Epithelial cell of proximal tubule (primary cell): ENCODE measurements at places on chromosomes 3 and 15.
A peak's percentile ranks its signal among the peaks of the same experiment; 100 is the strongest.

- no peak for DNase-seq
Measured at GRCh38 chr3:31495971-31496665, 36.6 kb upstream of the STT3B start.

DNA sequence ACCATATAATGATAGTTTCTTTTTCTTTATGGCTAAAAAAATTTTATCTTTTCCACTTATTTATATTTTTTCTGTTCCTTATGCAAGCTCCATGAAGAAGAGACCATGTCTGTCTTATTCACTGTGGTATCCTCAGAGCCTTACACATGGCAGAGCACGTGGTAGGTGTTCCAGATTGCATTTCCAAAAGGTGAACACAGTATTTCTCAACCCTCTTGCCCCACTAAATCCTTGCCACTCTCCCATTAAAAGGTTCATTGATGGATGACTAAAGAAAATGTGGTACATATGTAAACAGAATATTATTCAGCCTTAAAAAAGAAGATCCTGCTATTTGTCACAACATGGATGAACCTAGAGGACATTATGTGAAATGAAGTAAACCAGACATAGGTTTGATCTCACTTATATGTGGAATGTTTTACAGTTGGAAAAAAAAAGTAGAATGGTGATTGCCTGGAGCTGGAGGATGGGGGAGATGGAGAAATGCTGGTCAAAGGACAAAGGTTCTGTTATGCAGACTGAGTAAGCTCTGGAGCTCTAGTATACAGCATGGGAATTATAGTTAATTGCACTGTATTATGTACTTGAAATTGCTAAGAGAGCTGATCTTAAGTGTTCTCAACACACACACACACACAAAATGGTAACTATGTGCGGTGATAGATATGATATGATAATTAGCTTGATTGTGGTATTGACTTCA, 266.7 kb downstream of the CNTN3 start:
- DNase-seq: no peak

- DNase-seq: no peak
Measured at GRCh38 chr3:149512073-149512782, 37.7 kb downstream of the TM4SF4 start.

DNA sequence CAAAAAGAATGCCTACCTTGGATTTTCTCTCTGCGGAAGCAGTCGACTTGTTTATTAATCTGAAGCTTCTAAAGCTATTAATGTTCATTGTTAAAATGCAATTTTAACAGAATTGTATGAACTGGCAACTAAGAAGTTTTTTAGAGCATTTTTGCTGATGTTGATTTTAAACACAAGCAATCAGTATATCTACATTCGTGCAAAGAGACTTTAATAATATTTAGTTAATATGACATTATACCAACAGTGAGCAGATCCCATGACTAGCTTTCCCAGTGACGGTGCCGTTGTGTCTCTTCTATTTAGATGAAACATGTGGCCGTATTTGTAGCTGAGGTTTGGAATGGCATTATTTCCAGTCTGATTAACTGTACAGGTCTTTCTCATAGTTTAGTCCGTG, 88.0 kb downstream of the PEX5L start:
- DNase-seq: no peak

DNA sequence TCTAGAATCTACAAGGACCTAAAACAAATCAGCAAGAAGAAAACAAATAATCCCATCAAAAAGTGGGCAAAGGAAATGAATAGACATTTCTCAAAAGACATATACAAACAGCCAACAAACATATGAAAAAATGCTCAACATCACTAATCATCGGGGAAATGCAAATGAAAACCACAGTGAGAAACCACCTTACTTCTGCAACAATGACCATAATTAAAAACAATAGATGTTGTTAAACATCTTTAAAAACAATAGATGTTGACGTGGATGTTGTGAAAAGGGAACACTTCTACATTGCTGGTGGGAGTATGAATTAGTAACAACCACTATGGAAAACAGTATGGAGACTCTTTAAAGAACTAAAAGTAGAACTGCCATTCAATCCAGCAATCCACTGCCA, 96.2 kb downstream of the CBLB start:
- DNase-seq: no peak

- DNase-seq: no peak
Measured at GRCh38 chr15:24746094-24746493, 70.5 kb downstream of the NPAP1 start.

DNA sequence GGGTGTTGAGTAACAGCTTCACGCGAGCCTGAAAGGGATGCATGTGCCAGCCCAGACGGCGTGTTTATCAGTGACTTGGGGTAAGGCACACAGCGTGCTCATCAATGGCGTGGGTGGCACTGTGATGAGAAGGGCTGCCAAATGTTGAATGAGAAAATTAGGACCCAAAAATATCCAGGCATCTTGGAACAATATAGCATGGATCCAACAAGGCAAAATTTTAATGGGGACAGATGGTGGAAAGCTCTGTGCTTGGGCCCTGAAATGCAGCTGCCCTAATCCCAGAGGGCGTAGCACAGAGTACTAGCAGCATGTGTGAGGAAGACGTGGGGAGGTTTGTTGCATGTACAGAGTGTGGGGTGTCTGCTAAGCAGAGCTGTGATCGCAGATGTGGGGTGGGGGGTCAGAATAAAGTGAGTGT, 48.9 kb downstream of the SSUH2 start:
- no peak for DNase-seq

- no peak for DNase-seq
Measured at GRCh38 chr15:101064795-101065569, 145.8 kb downstream of the LRRK1 start.

- no peak for DNase-seq
Measured at GRCh38 chr15:65275728-65276126, 11.0 kb downstream of the PARP16 start.

- peak; percentile 87 for DNase-seq
Measured at GRCh38 chr15:44034334-44034733, 160.7 kb downstream of the FRMD5 start.

DNA sequence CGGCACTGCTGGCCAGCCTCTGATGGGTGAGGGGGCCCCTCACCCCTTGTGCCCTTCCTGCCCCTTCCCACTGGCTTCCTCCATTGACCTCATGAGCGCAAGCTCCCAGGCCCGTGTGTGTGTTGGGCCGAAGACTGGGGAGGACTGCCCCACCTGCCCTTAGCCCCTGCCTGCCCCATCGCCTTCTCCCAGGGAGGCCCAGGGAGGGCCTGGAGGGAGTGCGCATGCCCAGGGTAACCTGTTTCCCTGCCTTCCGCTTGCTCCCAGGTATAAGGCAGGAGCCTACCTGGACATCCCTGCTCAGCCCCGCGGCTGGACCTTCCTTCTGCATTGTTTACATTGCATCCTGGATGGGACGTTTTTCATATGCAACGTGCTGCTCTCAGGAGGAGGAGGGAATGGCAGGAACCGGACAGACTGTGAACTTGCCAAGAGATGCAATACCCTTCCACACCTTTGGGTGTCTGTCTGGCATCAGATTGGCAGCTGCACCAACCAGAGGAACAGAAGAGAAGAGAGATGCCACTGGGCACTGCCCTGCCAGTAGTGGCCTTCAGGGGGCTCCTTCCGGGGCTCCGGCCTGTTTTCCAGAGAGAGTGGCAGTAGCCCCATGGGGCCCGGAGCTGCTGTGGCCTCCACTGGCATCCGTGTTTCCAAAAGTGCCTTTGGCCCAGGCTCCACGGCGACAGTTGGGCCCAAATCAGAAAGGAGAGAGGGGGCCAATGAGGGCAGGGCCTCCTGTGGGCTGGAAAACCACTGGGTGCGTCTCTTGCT, 8.8 kb downstream of the DLL4 start:
- DNase-seq: no peak

GRCh38 chr15:99621767-99622166, 56.0 kb downstream of the MEF2A start:
- no peak for DNase-seq
